ENCODE measurements at places on chromosomes 3 and 15.

- peak; percentile 49 for DNase-seq
These were observed 155.4 kb upstream of the GOLGA6L4 start for GRCh38 chr15:84079885-84080777.

GRCh38 chr3:192128060-192128459 lies 599.3 kb downstream of the FGF12 start:
- peak; percentile 64 for DNase-seq

GRCh38 chr3:126270145-126270811 lies 86.9 kb downstream of the KLF15 start:
- DNase-seq: peak; percentile 75

DNA sequence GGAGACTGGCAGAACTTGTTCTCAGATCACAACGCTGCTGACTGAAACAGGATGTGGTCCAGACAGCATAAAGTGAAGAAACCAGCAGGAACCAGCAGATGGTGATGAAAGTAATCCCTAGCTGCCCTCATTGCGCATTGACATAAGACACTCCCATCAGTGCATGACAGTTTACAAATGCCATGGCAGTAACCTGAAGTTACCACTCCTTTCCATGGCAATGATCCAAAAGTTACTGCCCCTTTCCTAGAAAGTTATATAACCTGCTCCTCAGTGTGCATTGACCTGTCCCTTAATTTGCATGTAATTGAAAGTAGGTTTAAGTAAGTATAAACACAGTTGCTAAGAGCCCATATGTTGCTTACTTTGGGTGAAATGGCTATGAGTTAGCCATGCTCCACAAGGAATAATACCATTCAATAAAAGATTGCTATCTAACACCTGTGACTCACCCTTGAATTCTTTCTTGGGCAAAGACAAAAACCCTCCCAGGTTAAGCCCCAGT lies 149.1 kb upstream of the CD96 start:
- DNase-seq: no peak

DNA sequence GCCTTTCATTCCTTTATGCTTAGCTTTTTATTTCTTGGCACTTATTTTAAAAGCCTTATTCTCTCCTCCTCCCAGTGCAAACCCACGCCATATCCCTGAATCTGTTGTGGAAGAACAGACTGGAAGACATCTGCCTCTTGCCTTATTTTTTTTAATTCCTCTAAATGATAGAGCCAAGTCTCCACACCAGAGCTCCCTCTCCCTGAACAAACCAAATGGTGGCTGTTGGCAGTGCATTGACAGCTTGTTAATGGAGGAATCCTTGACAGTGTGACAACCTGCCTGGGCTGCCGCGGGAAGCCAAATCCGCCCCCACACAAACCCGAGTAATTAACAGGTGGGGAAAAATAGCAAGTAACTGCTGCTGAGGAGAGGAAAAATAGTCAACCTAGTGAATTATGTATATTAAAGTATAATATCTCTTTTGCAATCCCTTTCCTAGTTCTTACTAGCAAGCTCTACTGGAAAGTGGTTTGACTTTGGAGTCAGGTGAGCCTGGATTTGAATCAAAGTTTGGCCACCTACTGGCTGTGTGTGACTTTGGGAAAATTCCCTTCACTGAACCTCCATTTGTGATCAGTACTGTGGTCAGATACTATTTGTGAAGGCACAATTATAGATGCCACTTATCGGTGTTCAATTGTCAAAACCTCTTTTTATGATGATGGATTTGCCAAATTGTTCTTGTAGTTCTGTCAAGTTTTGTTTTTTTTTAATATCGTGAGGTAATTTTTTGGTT lies 589.6 kb downstream of the PDCD6IP start:
- peak; percentile 63 for DNase-seq

- DNase-seq: no peak
These were observed 1.3 kb downstream of the TNK2 start for GRCh38 chr3:195906865-195907683.

- no peak for DNase-seq
These were observed 229.7 kb upstream of the ICE2 start for GRCh38 chr15:60708684-60709083.

- no peak for DNase-seq
These were observed 469.1 kb downstream of the SOX2 start for GRCh38 chr3:182180654-182181385.

DNA sequence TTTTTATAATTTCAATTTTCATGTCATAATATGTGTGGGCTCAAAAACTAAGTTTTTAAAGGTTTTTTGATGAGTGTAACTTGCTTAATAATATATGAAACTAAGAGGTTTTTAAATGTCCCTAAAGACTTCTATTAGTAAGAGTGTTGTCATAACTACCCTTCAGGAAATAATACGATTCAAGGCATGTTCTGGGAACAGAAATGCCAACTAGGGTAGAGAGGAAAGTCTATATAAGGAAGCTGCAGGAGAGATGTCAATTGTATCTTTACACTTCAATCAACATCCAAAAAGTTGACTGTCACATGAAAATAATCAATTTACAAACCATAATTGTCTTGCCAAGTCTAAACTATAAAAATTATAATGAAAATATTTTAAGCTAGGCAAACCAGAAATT lies 76.3 kb downstream of the SMARCC1 start:
- DNase-seq: peak; percentile 2

DNA sequence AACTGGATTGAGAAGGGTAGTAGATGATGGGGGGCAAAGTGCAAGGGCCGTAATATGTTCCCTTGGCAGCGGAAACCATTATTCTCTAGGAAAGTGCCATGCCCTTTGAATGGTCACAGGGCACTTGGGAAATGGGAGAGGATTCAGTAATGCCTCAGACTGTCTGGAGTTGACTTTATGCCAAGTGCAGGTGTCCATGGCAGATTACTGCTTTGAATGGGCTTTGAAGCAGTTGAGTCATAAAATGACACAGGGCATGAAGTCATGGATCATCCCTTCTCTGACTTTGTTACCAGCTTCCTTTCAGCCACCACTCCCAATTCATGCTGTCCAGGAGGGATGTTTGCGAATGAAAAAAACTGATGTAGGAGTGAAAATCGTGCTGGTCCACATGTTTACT lies 20.1 kb downstream of the AADACL2 start:
- DNase-seq: no peak

DNA sequence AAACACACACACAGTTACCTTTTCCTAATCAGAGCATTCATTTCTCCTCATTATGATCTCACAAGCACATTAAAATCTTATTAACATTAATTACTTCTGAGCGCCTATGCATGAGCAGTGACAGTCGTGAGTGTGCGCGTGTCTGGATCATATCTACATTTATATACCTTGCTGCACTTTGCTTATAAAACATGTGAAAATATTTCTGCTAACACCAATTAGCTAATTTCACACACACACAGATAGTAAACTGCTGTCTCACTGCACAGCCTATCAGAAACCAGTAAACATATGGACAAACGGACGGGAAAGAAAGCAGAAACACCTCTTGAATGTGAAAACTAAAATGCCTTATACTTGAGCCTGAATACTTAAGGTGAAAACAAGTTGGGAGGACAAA lies 64.8 kb downstream of the ZBTB20 start:
- no peak for DNase-seq

- peak; percentile 63 for DNase-seq
These were observed 51.6 kb downstream of the GATM start for GRCh38 chr15:45326741-45327140.

DNA sequence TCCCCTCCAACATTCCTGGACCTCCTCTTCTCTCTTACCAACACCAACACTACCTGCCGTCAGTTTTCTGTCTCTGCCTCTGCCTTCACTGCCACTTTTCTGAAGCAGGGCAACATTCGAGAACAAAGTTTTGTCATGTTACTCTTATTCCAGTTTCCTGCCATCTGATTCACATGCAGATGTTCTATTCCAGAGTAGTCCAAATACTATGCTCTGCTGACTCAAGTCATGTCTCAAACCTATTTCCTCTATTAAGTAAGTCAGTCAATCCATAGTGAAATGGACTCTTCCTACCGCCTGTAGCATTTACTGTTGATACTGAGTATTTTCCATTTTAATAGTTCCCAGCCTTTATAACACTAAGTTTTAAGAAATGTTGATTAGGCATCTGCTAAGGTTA lies 43.4 kb downstream of the ESYT3 start:
- no peak for DNase-seq

DNA sequence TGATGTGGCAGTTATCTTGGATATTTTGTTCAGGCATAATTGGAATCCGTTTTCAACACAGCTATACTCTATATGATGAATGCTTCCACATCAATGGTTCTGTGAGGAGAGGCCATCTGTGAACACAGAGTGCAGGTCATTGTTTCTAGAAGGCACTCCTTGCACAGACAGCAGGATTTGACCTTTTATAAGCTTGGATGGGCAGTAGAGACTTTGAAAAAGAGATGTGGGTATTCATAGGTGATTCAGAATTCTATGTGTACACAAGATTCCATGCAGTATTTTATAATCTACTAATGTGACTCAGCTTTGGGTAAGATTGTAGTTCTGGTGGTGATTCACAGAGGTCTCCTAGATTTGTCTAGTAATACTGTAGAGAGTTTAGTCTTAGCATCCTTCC lies 12.5 kb downstream of the ARPP21 start:
- DNase-seq: no peak

DNA sequence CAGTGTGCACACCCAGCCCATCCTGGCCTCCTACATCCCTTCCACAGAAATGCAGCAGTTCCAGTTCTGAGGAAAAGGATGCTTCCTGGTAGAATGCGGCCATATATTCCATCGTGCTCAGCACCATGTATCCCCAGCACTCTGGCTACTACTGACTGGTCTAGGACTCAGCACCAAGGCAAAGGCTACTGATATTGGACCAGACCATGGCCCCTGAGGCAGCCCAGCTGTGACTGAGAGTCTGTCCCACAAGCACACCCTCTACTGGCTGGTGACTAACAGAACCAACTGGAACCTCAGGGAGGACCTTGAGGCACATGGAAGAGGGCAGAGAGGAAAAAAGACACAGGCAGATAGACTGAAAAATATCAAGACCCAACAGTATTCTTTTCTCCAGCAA lies 30.0 kb downstream of the TARS3 start:
- no peak for DNase-seq

GRCh38 chr15:81947548-81947947 lies 98.3 kb downstream of the MEX3B start:
- no peak for DNase-seq

GRCh38 chr3:12922881-12923431 lies 81.6 kb upstream of the RPL32 start:
- no peak for DNase-seq

- peak; percentile 72 for DNase-seq
These were observed 25.5 kb downstream of the ASB7 start for GRCh38 chr15:100627789-100628395.

GRCh38 chr3:183281126-183281797 lies 28.2 kb downstream of the B3GNT5 start:
- DNase-seq: no peak

DNA sequence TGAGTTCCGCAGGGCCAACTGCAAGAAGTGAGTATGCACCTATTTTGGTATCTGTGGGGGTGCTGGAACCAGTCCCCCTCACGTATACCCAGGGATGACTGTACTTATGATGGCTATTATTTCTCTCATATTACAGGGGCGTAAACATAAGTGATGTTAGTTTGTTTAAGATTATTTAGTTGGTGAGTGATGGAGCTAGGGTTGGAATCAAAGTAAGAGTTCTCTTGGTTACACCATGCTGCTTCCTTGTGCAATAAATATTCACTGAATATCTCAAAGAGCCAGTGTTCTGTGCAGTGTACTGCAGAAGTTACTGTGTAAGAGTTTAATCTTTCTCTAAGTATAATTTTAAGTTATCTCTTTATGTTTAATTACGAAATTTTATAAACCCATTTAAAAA lies 12.8 kb upstream of the UTS2B start:
- no peak for DNase-seq

DNA sequence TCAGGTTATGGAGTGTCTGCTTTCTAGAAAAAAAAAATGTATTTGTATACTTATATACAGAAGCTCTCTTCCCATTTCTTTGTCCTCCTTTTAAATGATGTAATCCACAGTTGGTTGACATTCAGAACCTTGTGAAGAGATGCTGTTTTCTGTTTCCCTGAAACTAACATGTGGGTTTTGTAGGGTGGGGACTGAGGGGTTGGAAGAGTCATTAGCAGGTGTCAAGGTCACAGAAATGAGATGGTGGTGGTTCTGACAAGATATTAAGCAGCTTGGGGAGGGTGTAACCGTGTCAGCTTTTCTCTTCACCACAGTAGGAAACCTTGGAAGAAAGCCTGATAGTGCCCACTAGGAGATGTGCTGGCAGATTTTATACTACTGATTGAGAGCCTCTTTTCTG lies 2.4 kb downstream of the RASA2 start:
- no peak for DNase-seq
